Activated CD4-positive, CD25-positive, alpha-beta regulatory T cell (primary cell): ENCODE measurements at places on chromosomes 4 and X.

DNA sequence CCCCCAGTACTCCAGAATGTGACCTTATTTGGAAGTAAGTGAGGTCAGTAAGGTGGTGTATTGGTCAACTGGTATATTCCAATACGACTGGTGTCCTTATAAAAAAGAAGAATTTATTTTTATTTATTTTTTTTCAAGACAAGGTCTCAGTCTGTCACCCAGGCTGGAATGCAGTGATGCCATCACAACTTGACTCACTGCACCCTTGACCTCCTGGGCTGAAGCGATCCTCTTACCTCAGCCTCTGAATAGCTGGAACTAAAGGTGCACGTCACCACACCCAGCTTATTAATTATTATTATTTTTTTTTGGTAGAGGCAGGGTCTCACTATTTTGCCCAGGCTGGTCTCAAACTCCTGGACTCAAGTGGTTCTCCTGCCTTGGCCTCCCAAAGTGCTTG, 115.1 kb upstream of the PITX2 start:
- DNase-seq: no peak

DNA sequence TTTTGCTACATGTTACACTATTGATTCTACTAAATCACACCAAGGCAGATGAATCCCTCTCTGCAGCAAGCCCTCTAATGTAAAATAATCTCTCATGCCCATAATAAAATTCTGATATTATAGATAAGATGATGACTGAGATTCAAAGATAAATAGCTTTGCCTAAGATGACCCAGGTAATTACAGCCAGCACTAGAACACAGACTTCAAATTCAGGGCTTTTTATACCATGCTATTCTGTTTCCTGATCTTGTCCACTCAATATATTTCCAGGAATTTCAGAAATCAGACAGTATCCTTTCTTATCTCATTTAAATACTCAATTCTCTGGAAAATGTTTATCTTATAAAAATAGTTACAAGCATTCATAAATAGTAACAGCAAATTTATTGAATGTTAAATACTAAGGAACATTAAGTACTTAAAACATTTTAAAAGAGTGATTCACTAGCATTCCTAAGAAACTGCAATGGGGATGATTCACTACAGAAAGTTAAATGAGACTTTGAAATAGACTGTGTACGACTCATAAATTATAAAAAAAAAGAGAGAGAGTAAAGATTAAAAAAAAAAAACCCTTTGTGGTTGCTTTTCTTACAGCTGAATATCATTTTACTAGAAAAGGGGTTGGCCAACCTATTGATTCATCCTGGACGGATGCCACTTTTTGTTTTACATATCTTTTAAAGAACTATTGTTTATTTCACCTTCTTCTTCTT, 45.8 kb upstream of the IL21 start:
- no peak for DNase-seq

DNA sequence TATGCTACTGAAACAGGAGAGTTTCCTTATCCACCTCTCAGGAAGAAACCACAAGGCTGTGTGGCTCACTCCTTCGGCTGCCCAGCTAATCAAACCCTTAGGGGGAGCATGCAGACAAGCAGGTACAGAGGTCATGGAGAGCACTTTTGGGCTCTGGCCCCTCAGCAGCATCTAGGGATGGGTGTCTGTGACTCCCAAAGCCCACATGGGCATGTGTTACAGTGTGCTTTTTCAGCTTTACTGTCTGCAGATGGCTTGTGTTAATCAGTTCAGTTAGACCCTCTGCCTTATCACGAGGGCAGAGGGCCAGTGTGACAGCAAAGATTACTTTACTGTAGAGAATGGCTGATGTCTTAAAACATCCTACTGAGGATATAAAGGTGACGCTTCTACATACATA, 447.4 kb downstream of the PCDH10 start:
- no peak for DNase-seq

- DNase-seq: no peak
These were observed 41.9 kb downstream of the COL4A6 start for GRCh38 chrX:108396188-108396891.

DNA sequence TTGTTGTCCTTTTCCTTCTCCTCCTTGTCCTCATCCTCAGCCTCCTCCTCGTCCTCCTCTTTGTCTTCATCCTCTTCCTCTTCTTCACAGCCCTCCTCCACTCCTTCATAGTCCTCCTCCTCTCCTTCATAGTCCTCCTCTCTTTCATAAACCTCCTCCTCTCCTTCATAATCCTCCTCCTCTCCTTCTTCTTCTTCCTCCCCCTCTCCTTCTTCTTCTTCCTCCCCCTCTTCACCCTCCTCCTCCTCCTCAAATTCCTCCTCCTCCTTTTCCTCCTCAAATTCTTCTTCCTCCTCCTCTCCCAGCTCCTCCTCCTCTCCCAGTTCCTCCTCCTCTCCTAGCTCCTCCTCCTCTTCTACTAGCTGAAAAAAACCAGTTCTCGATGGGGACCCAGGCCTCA, 143.8 kb upstream of the RADX start:
- no peak for DNase-seq

DNA sequence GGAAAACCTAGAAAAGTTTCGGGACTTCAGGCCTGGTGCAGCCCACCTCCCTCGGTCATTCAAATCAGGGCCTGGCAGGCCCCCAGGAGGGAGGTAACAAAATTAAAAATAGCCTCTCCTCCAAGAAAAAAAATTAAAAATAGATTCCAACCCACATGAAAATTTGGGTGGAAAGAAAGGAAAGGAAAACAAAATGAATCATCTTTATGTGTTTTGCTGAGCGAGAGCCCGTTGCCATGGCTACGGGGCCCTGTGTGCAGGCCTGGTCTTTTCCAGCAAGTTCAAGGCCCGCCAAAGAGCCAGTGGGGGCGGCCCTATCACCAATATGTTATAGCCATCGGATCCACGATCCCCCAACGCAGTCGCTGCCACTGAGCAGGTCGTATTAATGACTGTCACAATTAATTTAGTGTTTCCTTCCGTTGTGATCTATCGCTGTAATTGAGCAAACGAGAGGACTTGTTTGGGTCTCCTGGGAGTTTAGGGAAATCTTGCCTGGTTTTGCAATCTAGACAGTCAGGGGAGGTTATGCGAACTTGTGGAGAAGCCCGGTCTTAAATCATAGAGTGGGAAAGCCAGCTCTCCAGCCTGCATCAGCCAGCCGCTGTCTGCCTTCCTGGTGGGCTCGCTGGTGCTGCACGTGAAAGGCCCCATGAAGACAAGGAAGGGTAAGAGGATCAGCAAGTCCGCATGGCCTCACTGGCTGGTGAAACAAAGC, 452.4 kb downstream of the BCOR start:
- DNase-seq: no peak

- DNase-seq: no peak
These were observed 164.4 kb downstream of the QDPR start for GRCh38 chr4:17347445-17347844.

DNA sequence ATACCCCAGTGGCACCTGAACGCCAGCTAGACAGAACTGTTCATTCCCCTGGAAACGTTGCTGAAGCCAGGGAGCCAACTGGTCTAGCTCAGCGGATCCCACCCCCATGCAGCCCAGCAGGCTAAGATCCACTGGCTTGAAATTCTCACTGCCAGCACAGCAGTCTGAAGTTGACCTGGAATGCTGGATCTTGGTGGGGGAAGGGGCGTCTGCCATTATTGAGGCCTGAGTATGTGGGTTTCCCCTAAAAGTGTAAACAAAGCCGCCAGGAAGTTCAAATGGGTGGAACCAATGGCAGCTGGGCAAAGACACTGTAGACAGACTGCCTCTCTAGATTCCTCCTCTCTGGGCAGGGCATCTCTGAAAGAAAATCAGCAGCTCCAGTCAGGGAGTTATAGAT, 213.0 kb downstream of the NKX6-1 start:
- no peak for DNase-seq

DNA sequence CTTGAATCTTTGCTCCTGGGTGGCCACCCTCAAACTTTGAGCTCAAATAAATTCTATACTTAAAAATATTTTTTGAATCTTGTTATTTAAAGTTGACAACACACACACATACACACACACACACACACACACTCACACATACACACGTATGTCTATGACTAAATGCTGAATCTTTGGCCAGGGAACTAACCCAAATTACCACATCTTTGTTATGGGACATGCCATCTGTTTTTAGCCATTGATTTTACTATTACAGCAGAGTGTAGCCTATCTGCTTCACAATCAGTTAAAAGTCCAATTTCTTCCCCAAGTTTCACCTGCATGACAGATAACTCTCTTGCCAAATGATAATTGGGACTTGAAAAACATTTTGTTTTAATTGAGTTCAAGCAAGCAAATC, 45.0 kb upstream of the USP46 start:
- no peak for DNase-seq

DNA sequence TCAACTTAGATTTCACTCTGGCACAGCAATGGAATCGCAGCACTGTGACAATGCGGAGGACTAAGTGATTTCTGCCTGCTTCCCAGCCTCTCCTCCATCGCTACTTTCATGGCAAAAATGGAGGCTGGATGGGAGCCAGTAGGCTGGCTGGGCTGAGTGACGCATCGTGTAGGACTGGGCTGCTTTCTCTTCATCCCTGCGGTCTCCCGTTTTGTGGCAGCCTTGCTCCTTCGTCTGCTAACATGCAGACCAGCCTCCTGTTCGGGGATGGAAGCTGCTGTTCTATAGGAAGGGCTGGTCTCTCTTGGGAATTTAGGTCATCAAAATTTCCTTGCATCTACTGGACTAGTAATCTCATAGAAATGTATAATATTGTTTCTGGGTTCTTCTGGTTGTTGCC, 15.8 kb upstream of the RGS12 start:
- DNase-seq: no peak

DNA sequence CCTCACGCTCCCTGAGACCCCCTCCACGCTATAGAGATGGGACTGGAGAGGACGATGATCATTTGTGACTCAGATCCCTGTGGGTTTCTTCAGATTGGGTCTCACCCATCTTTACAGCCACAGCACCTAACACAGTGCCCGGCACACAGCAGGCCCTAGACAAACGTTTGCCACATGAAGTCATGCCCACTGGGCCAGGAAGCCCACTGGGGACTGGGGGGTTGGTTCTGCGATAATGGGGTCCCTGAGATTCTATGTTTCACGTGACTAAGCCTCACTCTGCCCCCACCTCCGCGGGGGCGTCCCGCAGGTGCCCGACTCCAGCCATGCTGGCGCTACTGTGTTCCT, 3.8 kb downstream of the SOD3 start:
- DNase-seq: no peak

GRCh38 chr4:155403886-155404285, 27.1 kb upstream of the MAP9 start:
- DNase-seq: no peak

- DNase-seq: no peak
These were observed 6.9 kb upstream of the CLOCK start for GRCh38 chr4:55553441-55554201.

DNA sequence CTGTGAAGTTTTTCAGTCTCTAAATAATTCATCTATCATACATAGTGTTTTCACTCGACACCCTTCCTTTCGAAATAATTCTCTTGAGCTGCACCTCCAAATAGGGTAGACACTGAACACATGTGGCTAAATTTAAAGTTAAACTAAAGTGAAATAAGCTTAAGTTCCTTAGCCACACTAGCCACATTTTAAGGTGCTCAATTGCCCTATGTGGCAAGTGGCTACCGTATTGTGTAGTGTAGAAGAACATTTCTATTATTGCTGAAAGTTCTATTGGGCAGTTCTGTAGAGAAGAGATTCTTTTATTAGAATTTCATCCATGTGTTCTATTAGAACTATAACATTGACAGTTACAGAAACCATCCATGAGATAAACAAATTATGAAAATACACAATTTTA, 107.0 kb upstream of the CTSO start:
- DNase-seq: no peak

GRCh38 chr4:25076625-25077398, 46.1 kb upstream of the LGI2 start:
- no peak for DNase-seq

- DNase-seq: no peak
These were observed 116.1 kb upstream of the PLAC1 start for GRCh38 chrX:134774190-134775048.

- DNase-seq: no peak
These were observed 57.3 kb upstream of the MXRA5 start for GRCh38 chrX:3403748-3404147.

- no peak for DNase-seq
These were observed 22.5 kb upstream of the GPR34 start for GRCh38 chrX:41666251-41666650.

DNA sequence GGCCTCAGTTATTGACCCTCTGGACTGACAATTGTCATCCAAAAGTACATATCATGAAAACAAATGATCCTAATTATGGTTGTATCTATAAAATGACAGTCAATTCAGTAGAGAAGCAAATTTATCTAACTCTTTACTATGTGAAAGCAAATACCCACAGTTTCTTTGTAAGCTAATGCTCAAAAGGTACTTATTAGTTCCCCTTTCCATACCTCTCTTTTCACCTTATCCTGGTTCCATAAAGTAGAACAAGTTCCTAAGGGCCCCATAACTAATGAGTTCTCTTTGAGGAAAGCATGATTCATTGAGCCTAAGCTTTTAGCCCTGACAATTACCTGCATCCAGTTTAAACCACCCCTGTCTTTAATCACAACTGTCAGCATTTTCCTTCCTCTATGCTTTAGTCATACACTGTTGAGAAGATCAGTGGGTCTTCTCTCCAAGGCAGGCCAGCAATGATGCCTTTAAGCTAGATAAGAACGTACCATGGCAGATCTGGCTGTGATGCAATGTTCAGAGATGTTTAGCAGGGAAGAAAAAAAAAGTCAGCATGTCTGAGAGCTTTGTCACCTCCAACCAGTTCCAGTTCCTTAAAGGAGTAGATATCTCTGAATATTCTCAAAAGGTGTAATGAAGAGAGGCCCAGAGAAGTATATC, 179.7 kb upstream of the RASGEF1B start:
- DNase-seq: no peak

- DNase-seq: no peak
These were observed 435 bp downstream of the DCX start for GRCh38 chrX:111411557-111411956.

GRCh38 chr4:169593050-169593560, 19.3 kb downstream of the NEK1 start:
- DNase-seq: no peak

GRCh38 chr4:77344784-77345183, 187.8 kb downstream of the CCNG2 start:
- DNase-seq: no peak

DNA sequence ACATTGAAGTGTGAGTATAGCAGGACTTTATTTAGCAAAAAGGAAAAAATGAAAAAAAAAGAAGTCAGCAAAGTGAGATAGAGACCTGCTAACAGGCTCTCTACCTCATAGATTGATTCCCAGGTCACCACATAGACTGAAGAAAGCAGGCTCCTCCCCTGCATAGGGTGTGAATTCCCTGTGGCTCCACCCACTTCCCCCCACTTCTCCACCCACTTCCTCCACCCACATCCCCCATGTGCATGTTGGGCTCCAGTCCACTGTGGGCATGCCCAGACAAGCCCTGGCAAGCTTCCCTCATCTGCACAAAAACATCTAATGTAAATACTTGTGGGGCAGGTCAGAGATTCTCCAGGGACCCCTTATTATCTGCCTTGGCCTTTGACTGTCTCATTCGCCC, 97.8 kb downstream of the TMEM47 start:
- DNase-seq: no peak

DNA sequence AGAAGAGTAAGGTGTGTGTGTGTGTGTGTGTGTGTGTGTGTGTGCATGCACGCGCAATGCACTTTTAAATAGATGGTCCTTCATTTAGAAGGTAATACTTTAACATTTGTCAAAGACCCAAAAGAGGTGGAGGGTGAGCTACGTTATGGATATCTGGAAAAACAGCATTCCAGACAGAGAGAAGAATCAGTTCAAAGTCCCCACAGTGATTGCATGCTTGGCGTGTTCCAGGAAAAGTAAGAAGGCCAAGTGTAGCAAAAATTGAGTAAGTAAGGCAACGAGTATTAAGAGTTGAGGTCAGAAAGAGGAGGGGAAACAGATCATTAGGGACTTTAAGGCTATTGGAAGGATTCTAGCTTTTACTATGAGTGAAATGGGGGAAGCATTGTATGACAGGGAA, 21.9 kb upstream of the GABRE start:
- DNase-seq: no peak
